ENCODE measurements at places on chromosomes 1 and 21.
A peak's percentile ranks its signal among the peaks of the same experiment; 100 is the strongest.

DNA sequence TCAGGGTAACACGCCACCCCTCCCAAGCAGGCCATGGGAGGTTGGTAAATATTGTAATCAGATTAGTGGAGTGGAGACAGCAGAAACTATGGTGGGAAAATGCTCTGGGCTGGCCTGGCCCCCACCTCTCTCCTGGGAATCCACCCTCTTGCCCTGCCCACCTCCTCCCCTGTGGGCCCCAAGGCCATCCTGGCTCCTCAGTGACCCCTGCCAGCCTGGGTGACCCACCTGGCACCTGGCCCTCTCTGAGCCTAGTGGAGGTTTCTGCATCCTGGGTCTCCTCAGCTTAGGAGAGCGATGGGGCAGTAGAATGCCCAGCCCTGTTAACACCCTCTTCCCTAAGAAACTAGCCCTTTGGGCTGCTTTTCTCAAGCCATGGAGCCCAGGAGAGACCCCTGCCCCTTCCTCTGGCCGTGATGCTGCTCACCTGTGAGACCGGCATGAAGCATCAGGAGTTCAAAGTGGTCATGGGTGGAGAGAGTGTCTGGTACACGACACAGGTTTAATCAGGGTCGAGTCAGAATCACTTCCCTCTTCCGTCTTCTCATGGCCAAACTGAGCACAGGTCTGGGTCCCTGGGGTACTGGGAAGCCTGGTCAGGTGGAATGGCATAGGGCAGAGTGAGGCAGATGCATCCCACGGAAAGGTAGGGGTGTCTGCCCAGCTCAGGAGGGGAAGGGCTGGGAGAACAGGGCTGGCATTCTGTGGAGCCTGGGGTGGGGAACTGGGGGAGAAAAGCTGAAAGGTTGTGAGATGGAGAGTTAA is 10.7 kb upstream of the DMBX1 start:
- DNase-seq: no peak

GRCh38 chr1:220631238-220631815 is 58.8 kb upstream of the C1orf115 start:
- no peak for DNase-seq

DNA sequence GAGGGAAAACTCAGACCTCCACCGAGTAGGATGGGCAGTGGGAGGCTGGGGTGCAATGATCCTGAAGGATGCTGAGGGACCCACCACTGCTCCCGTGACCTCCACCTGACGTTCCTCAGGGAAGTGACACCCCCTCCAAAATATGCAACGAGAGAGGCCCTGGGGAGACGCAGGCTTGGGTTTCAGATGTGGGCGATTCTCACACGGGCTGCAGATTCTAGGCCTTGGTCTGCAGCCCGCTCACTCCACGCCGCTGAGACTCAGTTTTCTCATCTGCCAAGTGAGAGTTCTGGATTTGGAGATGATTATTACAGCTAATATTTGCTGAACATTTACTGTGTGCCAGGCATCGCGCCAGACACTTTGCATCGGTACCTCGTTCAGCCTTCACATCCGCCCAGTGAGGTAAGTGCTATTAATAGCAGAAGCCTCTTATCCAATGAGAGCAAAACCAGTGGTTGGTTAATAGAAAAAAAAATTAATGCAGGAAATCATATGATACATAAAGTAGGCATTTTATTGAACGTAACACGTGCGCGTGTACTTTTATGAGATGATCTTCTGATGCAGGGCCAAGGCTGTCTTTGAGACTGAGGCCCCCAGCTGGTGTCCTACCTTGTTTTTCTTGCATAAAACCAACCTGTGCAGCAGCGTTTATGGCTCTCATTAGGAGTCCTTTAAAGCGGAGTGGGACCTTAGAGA is 102.0 kb upstream of the RUNX3 start:
- DNase-seq: no peak

GRCh38 chr1:63155437-63155836 is 166.9 kb upstream of the FOXD3 start:
- no peak for DNase-seq

GRCh38 chr1:31989964-31990363 is 23.7 kb upstream of the KHDRBS1 start:
- no peak for DNase-seq

DNA sequence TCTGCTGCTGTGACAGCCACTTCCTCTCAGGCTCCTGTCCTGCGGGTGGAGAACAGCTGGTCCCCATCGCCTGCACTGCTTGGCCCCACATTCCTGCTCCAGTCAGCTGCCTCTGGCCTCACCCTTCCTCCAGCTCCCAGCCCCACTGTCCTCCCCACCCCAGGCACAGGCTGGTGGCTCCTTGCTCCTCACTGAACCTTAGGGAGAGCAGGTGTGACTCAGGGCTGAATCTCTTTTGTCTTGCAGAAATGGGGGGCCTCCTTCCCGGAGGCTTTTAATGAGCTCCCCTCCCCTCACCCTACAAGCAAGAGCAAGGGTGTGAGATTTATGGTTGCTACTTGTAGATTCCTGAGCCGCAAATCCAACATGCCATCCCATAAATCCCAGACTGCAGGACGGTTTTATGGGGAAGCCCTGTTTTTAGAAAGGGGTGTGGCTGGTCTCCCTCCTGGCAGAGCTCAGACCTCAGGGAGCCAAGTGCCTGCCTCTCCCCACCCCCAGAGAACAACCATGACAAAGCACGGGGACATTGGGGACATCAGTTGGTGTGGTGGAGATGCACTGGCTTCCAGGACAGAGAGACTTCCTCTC is 15.2 kb downstream of the CDK18 start:
- DNase-seq: no peak

GRCh38 chr21:35216996-35217395 is 167.9 kb upstream of the RUNX1 start:
- DNase-seq: no peak

- no peak for DNase-seq
Measured at GRCh38 chr1:180951836-180952656, 39.3 kb downstream of the KIAA1614 start.

DNA sequence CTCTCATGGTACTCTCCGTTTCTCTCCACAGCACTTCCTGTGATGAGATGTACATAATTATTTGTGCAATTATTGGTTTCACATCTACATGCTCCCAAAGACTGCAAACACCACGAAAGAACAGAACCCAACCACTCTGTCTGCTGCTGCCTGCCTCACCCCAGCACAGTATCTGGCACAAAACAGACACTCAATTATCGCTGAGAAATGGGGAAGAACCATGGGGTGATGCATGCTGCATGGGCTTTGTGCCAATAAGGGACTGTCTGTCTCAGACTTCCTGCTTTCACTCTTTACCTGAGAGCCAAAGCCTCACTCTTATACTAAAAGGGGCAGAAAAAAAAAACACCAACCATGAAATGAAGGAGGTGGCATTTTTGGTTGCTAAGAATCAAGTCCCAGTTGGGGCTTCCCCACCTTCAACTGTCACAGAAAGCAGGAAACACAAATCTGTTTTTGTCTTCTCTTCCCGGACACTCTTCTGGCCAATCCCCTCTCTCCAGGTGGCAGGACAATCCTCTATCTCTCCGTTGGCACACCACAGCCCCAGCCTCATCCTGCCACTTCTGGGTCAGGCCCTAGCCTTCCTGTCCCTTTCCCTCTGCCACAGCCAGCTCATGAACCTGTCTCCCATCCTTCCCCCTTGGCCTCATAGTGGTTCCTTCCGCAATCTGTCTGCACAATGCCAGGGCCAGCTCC is 82.0 kb downstream of the TGFBR3 start:
- peak; percentile 18 for DNase-seq

DNA sequence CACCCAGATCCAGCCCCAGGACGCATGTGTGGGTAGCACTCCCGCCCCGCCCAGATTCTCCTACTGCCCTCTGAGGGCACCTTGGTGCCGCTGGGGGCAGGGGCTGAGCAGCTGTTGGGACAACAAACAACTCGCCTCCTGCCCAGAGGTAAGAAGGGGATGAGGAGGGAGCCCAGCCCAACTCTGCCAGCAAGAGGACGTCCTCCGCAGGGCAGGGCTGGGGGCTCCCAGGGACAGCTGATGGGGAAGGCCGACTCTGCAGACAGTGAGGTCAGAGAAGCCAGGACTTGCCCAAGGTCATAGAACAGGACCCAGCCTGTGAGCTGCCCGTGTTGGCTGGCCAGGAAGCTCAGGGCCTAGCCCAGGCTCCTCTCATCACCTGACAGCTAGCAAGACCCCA is 18.8 kb downstream of the RAP1GAP start:
- DNase-seq: no peak

- no peak for DNase-seq
Measured at GRCh38 chr1:227654858-227655752, 80.0 kb downstream of the JMJD4 start.

- DNase-seq: no peak
Measured at GRCh38 chr1:238029126-238029525, 138.4 kb upstream of the ZP4 start.

- no peak for DNase-seq
Measured at GRCh38 chr1:179820226-179820970, 57.2 kb downstream of the TOR1AIP2 start.

DNA sequence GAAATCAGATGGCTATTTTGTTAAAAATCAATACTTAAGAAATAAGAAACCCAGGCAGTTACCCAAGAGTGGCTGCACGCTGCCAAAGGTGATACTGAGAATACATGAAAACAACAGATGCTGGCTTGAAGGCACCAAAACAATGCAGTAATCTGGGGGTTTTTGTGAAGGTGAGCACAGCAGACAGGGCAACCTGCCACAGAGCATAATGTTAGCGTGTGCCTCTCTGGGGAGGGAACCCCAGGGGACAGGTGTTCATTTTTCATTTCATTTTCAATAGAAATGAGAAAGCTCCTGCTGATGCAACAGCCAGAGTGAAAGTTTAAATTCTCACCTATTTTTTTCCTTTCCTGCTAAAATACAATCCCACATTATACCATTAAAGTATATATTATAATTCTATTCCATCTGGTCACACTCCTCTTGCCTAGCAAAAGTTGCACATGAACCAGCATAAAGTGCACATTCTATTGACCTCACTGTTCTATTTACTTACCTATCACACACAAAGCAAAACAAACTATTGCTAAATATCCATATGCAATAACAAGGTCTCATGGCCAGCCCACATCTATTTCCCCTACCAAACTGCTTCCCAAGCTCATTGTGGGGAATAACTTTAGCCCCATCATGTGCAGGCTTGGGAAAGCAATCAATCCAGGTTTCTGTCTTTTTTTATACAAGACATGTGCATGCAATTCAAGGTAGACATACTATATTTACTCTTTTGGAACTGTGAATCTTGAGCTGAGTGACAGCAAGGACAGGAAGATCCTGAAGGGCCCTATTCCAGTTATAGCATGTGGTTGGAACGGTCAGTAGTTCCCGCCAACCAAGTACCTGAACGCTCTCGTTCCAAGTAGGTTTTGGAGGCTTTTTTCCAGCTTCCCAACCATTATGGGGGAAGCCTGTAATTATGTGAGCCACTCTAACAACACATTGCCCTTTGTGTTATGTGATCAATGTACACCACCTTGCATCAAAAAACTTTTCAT is 173.6 kb downstream of the RERE start:
- DNase-seq: no peak

- no peak for DNase-seq
Measured at GRCh38 chr1:6596351-6596750, 6.3 kb downstream of the KLHL21 start.

DNA sequence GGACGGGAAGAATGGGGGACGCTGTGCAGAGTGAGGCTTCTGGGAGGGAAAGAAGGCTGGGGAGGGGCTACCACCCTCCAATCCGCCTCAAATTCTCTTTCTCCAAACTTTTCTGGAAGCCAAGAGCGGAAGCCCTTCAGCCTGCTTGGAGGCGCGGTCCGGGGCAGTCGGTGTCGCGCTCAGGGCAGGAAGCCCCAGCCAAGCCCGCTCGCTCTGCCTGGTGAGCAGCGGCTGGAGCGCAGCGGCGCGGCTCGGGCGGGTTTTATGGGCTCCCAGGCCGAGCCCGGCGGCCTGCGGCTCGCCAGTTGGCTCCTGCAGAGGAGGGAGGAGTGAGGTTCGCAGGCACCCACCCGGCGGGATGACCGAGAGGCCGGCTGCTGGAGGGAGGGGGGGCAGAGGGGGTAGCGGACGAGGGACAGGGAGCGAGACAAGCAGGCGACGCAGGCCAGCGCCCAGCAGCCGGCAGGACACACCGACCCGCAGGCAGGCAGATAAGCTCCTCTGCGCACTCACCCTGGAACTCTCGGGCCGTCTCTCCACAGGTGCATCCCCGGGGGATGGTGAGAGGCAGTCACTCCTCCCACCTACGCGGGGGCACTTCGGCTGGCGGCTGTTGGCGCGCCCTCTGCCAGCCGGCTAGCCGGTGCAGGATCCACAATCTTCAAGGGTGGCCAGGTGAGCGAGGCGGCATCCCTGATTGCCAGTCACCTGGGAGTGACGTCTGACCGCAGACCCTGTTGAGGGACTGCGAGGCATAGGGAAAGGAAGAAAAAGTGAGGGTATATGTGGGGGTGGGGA is at the start of gene AVPR1B:
TSS of gene AVPR1B (minus strand) at position 238 of the 798 bp plus-strand sequence. CDS start 498 bp downstream, outside the sequence.
- no peak for DNase-seq

DNA sequence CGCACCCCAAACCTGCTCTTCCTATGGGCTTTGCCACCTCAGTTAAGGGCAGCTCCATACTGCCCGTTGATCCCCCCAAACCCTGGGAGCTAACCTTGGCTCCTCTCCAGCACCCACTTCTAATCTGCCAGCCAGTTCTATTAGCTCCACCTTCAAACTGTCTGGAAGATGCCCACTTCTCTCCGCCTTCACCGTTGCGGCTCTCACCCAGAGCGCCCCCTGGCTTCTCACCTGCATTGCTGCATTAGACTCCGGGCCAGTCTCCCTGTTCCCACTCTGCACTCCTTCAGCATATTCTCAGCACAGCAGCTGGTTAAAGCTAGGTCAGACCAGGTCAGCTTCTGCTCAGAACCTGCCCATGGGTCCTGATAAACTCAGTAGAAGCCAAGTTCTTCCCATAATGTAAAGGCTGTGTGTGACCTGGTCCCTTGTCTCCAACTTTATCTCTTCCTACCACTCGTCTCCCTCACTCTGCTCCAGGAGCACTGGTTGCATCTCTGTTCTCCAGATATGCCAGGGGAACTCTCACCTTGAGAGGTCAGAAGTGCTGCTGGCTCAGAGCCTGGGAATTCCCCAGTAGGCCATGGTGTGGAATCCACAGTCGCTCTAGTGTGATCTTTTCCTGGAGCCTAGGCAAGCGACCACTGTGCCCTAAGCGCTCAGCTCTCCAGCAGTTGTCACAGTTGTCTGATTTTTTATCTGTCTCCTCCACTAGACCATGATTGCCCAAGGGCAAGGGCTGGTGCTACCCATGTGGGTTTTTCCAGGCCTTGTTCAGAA is 150.3 kb downstream of the HMGB4 start:
- peak; percentile 18 for DNase-seq

DNA sequence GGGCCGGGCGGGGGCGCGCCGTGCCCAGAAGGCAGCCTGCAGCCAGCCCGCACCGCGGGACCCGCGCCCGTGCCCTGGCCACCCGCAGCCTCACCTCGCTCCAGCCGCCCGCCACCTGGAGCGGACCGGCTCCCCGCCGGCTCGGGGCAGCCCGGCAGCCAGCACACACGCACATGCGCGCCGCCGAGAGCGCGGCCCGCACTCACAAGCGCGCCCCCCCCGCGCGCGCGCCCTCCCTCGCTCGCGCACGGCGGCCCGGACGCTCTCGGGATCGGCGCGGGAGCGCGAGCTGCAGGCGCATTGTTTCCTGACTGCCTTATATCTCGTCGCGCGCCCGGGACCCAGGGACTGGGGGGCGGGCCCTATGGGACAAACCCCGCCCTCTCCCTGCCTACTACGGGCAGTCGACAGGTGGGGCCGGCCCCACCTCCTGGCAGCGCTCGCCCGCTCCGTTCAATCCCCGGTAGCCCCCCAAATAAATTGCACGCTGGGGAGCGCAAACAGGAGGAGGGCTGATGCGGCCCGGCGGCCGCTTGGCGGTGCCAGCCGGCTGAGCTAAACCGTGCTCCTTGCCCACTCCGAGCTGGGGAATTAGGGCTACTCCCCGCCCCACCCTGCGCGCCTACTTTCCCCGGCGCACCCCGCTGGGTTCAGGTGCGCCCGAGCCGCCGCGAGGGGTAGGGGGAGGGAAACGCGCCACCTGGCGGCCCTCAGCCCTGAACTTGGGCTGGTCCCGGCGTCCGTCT is at the start of gene MYCL:
TSS of gene MYCL (minus strand) at position 204 of the 746 bp plus-strand sequence. CDS start 483 bp downstream, outside the sequence.
- peak; percentile 80 for DNase-seq
